ENCODE measurements at places on chromosomes 11 and 22.

DNA sequence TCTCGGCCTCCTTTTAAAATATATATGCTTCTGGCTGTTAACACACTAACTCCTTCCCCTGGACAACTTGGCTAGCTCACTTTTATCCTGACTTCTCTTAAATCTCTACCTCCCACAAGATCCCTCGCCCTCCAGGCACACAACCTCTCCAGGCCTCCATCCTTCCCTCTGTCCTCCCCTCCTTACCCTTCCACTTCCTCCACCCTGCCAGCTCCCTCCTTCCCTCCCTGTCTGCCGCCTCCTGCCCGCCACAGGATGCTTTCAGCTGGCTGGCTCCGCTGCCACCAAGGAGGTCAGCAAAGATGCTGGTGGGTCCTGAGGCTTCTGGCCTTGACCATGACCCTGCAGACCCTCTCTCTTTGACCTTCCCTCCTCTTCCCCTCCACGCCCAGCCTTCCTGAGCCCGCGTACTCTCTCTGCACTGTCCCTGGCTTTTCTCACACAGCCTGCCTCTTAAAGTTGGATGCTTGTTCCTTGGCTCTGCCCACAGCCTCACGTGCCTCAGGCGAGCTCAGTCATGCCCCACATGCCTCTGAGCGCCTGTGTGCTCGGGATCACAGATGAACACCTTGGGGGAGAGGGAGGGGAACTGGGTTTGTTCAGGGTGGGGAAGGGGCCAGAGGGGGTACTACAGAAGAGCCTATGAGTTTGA is 6.7 kb downstream of the NFAM1 start:
- DNase-seq, result no peak

GRCh38 chr11:77472991-77473800 is 698 bp downstream of the PAK1 start:
- peak; percentile 66 for DNase-seq

DNA sequence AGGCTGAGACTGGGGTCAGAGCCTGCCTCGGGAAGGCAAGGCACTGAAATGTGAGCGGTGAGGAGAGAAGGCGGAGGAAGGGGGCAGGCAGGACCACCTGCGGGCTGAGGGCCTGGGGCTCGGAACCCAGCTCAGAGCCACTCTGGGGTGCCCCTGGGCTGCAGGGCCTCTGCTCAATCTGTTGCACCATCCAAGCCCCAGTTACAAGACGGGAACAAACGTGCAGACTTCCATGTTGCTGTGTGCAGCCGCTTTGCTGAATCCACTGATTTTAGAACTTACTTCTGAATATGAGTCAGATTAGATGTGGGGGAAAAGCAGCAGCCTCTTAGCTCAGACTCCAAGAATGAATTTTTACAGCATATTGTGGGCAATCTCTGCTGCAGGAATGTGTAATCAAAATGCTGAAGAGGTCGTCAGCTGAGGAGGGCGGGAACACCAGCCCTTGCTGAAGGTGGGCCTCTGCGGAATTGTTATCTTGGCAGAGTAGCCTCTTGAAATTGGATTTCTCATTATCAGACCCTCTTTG is 21.6 kb downstream of the PARVG start:
- DNase-seq, result no peak

GRCh38 chr22:20438678-20439492 is 1.3 kb upstream of the SCARF2 start:
- DNase-seq, result no peak

DNA sequence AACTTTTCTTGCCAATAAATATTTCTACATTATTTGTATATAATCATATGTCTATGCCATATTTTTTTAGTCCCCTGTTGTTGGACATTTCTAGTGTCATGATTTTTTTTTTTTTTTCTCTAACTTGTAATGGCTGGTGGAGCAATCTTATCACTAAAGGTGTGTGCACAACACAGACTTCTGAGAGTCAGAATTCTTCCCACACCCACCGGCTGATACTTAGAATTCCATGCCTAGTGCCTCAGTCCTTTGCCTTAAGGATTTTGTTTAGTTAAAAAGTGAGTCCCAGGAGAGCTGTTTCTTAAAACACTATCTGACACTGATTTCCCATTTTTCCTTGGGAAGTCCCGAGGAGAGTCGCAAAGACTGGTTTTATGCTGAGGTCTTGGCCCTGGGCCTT is 87.7 kb upstream of the BARX2 start:
- DNase-seq, result no peak

DNA sequence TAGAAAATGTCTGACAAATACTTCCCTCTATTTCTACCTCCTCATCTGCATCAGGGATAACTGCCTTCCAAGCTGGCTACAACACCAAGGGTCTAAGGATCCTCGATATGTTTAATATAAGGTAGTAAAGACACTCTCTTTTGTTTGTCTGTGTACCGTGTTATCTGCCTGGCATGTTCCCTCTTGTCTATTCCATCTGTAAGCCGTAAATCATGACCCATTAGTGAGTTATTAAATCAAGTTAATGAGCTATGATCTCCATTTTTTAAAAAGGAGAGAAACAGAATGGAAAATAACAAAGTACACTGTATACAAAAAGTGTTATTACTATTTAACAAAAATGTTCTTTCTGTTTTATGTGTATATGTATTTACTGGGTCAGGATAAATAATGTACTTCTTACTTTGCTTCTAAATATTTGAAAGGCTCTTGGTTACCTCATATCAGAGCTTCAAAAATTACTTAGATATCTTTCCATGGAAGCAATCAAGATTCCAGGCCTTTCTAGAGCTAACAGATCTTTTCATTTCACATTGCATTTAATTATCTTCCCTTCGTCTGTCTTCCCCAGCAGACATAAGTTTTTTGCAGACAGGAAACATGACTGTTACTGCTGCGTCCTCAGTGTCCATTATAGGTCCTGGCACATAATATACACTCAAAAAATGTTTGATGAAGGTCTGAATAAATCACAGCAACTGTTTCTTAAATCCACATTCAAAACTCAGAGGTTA is 342.6 kb upstream of the CCDC90B start:
- DNase-seq, result no peak

DNA sequence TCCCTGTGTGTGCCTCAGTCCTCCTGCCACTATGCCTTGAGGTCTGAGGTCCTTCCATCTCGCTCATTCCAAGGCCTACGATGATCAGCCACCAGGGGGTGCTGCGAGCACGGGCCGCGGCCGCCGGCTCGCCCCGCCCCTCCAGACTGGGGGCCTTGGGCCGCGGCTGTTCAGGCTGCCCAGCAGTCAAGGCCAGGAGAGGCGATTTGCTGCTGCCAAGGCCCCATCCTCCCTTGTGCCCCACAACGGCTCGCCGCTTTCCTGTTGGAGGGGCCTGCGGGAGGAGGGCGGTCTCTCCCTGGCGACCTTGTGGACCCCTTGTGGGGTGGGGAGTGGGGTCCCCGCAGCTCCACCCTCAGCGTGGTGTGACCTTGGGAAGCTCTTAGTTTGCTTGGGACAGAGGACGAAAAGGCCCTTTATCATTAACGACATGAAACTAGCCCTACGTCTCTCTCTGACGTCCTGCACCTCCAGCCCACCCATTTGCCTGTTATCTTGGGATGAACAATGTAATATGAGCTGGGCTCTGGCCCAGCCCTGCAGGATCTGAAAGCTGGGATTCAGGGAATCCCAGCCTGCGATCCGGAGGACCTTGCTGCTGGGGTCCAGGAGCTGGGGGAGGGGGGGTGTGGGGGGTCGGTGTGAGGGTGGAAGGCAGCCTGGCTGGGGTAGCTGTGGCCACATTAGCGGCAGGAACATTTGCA is 5.3 kb upstream of the GALR3 start:
- peak; percentile 88 for DNase-seq

DNA sequence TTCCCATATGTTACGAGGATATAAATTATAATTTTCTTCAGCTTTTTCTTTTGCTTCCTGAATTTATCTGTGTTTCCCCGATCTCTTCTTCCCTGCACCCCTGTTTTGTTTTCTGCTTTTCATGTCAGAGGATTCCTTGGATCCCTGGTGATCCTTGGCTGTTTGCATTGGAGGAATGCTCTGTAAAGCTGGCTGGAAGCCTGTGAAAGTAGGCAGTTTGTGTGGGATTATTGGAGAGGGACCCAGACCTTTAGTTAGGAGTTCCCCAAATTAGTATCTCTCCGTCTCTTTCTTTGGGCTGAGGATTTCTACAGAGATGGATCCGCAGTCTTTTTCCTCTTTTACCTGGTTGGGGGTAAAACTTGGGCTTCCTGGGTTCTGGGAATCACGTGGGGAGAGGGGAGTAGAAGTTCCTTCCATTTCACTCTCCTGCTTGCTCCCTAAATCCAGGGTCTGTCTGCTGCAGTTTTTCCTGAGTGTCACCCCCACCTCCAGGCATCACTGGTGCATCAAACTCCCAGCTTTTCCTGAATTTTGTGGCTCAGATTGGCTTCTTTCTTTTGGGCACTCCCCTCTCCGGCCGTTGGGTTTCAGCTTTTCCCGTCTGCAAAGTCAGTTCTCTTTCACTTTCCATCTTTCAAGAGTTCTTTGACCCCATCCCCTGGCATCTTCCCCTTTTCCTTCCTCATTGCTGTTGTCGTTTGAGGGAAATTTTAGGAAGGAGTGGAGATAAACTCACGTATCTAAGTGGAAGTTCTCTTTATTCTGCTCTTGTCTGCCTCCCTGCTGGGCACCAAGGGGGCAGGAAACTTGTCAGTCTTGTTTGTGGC is 79.1 kb upstream of the ALX4 start:
- no peak for DNase-seq

- DNase-seq, result no peak
These were observed 902.4 kb upstream of the RAG2 start for GRCh38 chr11:37500425-37500824.

DNA sequence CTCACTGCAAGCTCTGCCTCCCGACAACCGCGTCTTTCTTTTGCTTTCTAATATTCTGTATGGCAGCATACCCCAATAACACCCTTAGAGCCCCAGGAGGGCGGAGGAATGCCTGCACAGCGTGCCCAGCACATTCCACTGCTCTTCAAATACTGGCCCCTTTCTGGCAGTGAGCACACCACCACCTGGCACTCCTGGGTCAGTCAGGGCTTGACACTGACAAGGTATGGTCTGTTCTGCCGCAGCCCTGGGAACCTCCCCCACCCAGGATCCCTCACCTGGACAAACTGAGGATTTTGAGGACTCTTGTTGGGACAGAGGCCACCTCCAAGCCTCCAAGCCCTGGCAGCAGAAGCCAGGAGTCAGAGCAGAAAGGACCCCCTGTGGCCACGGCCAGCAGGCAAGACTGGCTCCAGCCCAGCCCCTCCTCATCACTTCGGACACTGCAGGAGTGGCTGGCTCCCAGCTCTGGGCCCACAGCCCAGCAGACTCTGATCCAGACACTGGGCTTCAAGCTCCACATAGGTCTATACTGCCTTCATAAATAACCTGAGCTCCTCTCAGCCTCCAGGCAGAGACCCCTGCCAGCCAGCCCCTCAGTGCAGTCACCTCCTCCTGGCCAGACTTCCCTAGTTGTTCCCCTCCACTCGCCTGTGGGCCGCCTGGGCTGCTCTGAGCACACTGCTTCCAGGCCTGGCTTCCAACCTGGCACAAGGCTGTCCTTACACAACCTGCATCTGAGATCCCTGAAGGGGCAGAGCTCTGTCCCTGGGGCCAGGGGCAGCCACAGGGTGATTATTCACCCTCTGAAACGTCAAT is 14.5 kb downstream of the CARS1 start:
- DNase-seq, result no peak

DNA sequence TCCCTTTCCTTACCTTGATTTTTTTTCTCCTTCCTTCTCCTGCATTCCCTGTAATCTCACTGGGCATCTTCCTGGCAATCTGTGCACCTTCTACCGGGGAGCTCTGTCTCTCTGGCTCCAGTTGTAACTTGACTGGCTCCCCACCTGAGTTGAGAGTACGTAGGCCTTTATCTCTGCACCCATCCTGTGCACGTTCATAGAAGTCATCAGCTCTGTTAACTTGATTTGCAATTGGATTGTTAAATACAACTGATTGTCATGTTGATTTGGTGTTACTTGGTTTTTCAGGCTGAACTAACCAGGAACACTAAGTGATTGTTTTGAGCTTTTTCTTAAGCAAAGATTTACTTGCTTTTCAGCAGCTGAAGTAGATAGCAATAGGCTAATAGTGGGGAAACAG is 11.8 kb downstream of the SWAP70 start:
- DNase-seq, result no peak

DNA sequence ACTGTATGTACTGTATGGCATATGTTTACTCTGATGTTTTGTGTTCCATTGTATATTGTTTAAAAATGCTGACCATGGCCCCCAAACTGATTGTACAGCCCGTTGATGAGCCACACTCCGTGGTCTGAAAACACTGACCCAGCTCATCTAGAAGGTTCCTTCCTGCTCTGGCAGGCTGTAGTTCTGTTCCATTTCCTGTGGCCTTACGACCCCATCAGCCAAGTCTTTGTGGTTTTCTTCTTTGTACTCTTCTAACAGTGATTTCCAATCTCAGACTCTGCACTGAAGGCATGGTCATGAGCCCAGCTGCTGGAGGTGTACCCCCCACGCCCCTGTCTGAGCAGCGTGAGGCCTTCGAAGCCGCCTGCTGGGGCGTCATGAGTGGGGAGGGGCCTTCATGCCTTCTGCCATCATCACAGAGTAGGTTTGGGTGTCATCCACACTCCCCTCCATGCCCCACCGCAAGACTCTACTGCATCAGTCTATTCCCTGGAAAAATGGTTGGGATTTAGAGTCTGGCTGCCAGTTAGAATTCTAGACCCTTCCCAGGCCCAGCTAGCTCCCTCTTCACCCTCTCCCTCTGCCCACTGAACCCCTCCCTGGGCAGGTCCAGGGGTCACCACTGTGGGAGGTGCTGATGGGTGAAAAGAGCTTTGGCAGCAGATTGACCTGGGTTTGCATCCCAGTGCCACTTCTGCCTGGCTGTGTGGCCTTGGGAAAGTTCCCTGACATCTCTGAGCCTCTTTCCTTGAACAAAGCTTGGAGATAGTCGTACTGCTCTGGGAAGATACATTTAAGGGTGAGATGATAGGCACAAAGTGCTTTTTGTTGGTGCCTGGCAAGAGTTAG is 11.3 kb upstream of the C11orf96 start:
- DNase-seq, result no peak

- DNase-seq, result no peak
These were observed 9.3 kb upstream of the WBP2NL start for GRCh38 chr22:41989246-41989645.

DNA sequence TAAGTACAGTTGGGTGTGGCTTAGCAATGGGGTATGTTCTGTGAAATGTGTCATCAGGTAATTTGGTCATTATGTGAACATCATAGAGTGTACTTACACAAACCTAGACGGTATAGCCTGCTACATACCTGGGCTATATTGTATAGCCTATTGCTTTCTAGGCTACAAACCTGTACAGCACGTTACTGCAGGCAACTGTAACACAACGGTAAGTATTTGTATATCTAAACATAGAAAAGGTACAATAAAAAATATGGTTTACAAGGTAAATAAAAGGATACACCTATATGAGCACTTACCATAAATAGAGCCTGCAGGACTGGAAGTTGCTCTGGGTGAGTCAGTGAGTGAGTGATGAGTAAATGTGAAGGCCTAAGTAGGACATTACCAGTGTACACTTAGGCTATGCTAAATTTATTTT is 73.1 kb upstream of the GDPD4 start:
- no peak for DNase-seq

DNA sequence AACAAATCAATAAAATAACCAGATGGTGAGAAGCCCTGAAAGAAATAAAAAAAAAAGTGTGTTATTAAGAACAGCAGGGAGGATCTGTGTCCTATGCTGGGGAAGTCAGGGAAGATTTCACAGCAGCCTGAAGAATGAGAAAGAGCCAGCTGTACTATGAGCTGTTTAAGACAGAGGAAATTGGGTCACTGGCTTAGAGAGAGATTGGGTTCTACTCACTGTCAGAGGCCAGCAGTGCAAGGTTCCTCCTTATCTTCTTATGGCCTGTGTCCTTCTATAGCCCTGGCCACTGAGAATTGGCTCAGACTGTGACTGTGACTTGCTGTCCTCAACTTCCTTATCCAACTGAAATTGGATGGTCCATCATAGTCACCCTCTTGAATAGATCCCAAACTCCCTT is 54.8 kb upstream of the FDX1 start:
- no peak for DNase-seq

GRCh38 chr11:75565221-75565814 is 3.3 kb downstream of the SERPINH1 start:
- DNase-seq, result no peak

All from stimulated activated CD4-positive, alpha-beta T cell treated with anti-CD3 and anti-CD28 coated beads, Interleukin-15, amount 100 ng/mL, for 24 hours (primary cell).